ENCODE measurements at places on chromosomes 3 and 15.

DNA sequence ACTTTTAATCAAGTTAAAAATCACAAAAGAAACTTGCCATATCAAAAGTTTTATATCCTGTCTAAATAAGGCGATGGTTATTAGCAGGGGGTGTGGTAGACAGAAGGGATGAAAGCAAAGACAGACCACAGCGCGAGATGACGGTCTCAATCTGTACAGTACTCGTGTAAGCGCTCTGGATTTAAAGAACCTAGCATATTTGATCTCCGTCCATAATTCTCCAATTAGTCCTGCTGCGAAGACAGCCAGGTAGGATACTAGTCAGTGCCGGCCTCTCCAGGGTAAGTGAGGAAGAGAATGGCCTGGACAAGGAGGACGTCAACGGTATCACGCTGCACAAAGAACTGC is 701 bp downstream of the SGO1 start:
- DNase-seq: no peak

DNA sequence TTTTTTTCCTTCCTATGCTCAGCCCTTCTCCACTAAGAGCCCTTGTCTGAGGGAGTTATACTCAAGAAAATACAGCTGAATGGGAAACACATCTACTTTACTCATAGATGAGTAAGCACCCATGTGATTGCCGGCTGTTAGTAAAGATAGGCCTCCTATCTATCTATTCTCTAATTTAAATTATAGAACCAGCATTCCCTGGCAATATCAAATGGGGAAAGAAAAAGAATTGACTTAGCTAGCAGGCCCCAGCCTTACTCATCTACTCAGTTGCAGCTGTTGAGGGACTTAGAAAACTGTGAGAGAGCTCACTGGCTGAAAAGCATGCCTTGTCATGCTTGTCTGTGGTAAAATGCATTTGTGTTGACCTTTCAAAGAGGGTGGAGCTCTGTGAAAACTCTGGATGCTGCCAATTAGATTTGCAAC is 116.9 kb upstream of the LRRFIP2 start:
- peak; percentile 5 for DNase-seq

GRCh38 chr3:11820531-11821041 is 26.1 kb downstream of the TAMM41 start:
- no peak for DNase-seq

- no peak for DNase-seq
Observed at GRCh38 chr3:125647318-125648014, 52.2 kb upstream of the OSBPL11 start.

GRCh38 chr3:184156522-184156955 is 1.4 kb downstream of the DVL3 start:
- no peak for DNase-seq

GRCh38 chr3:76656531-76657070 is 383.3 kb upstream of the ROBO2 start:
- DNase-seq: no peak

GRCh38 chr15:37907136-37907535 is 27.3 kb upstream of the TMCO5A start:
- DNase-seq: no peak

GRCh38 chr3:133832802-133833144 is 27.2 kb downstream of the SRPRB start:
- no peak for DNase-seq

DNA sequence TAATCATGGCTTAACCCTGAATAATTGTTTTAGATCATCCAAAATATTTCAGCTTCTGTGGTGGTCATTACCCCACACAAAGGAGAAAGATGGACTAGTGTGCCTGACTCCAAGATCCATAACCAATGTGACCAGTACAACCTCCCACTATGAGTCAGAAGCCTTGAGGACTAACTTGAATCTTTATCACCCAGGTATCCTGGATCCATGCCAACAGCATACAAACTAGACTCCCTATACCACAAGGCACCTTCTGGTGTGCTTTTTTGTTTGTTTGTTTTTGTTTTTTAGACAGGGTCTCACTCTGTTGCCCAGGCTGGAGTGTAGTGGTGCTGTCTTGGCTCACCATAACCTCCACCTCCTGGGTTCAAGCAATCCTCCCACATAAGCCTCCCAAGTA is 317.7 kb downstream of the VPS13C start:
- no peak for DNase-seq

GRCh38 chr3:161630794-161631193 is 134.2 kb downstream of the OTOL1 start:
- DNase-seq: no peak

DNA sequence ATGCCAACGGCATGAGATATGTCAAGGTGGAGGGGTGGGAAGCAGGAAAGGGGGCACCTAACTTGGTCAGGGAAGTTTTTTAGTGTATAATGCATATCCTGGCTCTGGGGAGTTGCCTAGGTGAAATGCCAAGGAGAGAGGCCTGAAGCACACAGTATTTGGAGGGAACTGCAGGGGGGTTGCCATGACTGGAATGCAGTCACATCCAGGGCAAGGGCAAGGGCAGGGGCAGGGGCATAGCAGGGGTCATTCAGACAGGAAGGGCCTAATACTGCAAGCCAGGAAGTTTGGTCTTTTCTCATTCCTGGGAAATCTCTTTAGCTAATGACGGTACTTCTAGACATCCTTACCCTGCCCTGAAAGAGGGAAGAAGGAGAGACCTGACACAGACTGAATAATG is 60.5 kb downstream of the MYRIP start:
- DNase-seq: no peak

- no peak for DNase-seq
Observed at GRCh38 chr3:157631478-157631877, 128.3 kb upstream of the VEPH1 start.

DNA sequence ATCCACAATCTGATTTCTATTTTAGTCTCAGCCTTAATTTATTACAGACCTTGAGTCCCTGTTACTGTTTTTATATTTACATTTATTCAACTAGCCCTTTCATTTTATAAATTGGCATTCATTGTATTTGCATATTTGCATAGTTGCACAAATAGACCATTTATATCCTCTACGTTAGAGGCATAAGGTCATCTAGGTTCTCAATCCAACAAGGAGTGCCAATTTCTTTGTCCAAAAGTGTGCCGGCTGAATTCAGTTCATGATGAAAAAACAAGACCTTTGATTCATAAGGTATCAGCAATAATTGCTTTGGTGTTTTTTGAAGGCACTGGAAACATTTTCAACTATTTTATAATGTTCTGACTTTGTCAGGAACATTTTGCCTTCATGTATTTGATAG is 33.9 kb upstream of the NANOGP8 start:
- no peak for DNase-seq

- no peak for DNase-seq
Observed at GRCh38 chr15:47917881-47918280, 200.6 kb downstream of the SEMA6D start.

- no peak for DNase-seq
Observed at GRCh38 chr3:172903642-172904320, 153.3 kb downstream of the ECT2 start.

DNA sequence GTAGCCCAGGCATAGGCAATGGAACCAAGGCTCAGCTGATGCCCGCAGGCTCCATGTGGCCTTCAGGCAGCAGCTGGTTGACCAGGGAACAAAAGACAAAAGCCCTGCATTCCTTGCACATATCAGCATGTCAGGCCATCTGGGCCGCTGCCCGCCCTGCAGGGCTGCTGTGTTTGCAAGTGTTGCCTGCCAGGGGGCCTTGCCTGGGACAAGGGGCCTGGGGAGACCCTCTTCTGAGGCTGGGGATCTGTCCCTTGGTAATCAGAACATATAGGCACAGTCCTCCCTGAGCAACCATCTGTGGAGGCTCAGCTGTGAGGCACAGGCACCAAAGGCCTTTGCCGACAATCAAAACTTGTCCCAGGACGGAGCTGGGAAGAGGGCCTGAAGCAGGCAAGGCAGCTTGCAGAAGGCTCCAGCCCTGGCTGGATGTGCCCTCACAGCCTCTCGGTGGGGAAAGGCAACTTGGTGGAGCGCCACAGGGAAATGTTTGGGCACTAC is 138.2 kb downstream of the TPRA1 start:
- DNase-seq: no peak

- no peak for DNase-seq
Observed at GRCh38 chr3:104911376-104911775, 455.3 kb upstream of the ALCAM start.

DNA sequence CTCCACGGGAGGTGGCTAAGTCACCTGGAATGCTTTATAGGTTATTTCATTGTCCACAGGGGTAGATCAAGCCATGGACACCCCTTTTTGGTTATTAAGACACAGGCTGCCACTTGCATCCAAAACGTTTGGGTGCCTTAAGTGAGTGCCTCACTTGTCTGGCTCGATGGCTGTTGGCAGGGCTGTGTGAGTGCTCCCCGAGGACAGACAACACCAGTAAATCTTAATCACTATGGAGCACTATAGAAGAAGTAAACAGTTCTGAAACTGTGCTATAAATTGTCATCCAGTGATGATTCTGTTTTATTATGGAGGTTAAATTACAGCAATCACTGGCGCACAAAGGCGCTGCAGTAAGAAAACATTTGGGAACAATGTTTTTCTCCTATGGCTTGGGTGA is 215.5 kb downstream of the CACNA2D3 start:
- DNase-seq: no peak

DNA sequence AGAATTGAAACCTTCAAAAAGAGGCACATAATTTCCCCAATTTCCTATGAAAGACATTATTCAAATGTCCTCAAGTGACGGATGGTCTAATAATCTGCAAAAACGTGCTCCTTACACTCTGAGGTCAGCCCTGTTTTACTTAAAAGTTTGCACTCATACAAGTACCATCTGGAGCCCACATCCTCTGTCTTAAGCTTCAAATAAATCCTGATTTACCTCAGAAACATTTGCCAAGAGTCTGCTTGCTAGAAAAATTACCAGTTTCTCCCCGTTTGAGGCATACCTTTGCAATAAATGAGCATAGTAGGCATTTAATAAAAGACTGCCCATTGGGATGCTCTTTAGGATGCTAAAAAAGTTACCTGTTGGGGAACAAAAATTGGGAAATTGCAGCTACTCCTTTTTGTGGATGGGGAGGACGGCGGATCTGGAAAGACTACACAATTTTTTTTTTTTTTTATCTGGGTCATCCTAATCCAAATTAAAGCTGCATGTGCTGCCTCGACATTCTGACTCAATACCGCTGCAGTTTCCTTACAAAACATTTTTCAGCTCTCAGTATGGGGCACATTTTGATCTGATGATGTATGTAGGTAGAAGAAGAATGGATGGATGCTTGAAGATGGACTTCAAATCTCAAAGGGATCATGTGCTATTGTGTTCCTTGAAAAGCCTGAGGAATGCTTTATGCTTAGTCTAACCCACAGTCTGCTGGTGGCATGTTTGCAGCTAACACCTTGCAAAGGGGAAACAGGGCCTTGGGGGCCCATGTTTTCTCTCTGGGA is 233.7 kb upstream of the ADAMTS9 start:
- no peak for DNase-seq

DNA sequence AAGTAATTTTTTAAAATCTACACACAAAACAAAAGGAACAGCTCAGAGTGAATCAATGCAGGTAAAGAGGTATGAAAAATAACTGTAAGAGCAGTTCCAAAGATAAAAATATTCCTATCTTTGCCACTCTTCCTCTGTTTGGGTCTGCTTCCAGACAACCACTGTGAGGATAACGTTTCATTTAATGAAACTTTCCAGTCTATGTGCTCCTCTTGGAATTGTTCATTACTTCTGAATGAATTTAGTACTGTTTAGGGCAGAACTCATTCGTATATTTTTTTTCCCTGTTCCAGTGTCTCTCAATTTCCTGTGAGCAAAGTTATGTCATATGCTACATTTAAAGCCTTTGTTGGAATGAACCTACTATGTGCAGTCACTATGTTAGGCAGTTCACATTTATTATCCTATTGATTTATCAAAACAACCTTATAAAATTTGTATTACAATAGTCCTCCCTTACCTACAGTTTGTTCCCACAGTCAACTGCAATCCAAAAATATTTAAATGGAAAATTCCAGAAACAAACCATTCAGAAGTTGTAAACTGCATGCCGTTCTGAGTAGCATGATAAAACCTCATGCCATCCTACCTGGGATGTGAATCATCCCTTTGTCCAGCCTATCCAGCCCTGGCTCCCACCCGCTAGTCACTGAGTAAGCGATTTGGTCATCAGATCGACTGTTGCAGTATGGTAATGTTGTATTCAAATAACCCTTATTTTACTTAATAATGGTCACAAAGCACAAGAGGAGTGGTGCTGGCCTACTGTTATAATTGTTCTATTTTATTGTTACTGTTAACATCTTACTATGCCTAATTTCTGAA is 98.1 kb downstream of the TMCC1 start:
- DNase-seq: no peak

DNA sequence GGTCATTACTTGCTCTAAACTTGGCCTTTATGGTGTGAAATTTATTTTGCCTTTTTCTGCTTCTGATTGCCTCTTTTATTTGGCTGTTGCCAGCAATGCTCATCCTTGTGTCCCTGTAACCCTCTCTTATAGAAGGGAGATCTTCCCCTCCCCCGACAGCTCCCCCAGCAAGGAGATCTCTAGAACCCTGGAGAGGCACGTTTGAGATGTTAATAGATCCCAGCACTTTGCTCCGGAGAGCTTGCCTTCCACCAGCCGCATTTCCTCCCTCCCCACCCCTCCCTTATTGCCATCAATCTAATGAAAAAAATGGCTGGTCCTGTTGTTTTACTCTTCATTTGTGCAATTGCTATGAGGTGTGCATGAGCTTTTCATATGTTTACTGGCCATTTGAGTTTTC is 18.2 kb downstream of the TRIM71 start:
- DNase-seq: no peak

- DNase-seq: no peak
Observed at GRCh38 chr3:133447750-133448477, 48.1 kb downstream of the BFSP2 start.

GRCh38 chr3:188283347-188283746 is 129.4 kb downstream of the LPP start:
- no peak for DNase-seq

GRCh38 chr15:59179717-59180116 is 26.9 kb upstream of the LDHAL6B start:
- DNase-seq: no peak

DNA sequence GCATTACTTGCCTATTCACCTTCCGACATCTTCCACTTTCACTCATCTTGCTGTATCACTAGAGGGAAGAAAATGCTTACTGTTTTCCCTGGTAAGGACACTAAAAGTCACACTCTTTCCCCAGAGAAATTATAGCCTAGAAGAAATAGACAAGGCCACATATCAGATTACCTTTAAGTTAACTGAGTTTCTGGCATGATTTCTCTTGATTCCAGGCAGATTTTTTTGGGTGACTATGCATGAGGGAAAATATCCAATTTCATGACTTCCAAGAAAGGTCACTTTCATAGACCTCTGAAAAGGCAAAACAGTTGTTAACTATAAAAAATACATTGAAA is 30.3 kb downstream of the TCF12 start:
- DNase-seq: no peak

DNA sequence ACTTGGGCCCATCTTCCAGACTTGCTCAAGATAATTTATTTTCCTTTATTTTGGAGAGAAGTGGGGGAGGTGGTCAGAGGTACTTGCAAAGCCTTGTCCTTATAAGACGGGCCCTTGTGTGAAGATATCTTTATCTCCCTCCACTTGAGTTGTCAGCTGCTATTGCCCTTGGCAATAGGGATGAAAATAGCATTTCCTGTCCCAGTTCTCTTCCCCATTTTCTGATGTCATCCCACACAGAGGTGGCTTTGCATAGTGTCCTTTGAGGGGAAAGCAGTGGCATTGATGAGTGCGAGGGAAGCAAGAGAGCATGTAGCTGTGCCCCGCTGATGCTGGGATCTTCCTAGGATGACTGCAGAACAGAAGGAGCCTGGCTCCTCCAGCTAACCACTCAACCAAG is 41.9 kb upstream of the TUBGCP5 start:
- no peak for DNase-seq

- DNase-seq: no peak
Observed at GRCh38 chr3:65848024-65848423, 190.7 kb downstream of the MAGI1 start.

- DNase-seq: no peak
Observed at GRCh38 chr3:161323926-161324621, 47.2 kb downstream of the SPTSSB start.
